ENCODE measurements at places on chromosomes 1 and 21.

DNA sequence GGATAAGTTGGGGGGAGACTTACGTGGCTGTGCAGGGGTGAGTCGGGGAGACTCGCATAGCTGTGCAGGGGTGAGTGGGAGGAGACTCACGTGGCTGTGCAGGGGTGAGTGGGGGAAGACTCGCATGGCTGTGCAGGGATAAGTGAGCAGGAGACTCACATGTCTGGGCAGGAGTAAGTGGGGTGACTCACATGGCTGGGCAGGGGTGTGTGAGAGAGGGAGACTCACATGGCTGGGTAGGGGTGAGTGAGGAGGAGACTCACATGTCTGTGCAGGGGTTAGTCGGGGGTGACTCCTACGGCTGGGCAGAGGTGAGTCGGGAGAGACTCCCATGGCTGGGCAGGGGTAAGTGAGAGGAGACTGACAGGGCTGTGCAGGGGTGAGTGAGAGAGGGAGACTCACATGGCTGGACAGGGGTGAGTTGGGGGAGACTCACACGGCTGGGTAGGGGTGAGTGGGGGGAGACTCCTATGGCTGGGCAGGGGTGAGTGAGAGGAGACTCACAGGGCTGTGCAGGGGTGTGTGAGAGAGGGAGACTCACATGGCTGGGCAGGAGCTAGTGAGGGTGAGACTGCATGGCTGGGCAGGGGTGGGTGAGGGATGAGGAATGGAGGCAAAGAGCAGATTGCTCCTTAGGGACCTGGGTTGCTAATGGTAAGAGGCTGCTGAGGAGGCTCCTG lies 56.0 kb upstream of the ABCG1 start:
- no peak for DNase-seq

GRCh38 chr1:64268653-64269557 lies 65.5 kb downstream of the UBE2U start:
- DNase-seq = peak; percentile 90

GRCh38 chr1:210407887-210408252 lies 79.2 kb downstream of the HHAT start:
- DNase-seq = no peak

DNA sequence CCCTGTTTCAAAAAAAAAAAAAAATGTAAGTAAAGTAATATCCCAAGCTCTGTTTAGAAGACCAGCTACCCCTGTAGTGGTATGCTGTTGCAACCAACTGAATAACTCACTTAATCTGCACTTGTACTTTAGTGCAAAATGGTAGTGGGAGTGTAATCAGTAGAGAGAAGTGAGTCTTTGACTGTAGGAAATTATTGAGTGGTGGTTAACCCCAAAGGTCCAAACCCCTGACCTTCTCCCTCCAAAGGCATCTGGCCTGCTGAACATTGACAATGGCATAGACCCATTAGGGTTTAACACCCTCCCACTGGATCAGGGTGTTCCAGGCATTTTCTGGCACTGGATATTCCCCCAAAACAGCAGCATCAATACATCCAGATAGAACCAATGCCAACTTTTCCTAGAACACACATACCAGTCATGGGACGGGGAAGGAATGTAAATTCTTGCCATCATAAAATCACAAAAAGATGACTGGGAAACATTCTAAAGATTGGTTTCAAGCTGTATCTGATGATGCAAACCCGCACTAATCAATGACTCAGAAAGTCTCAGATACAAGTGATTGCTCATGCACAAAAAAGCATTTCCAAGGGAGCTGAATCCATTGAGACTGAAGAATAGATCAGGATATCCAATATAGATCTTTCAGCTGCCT lies 110.3 kb downstream of the MRPL39 start:
- peak; percentile 56 for DNase-seq

DNA sequence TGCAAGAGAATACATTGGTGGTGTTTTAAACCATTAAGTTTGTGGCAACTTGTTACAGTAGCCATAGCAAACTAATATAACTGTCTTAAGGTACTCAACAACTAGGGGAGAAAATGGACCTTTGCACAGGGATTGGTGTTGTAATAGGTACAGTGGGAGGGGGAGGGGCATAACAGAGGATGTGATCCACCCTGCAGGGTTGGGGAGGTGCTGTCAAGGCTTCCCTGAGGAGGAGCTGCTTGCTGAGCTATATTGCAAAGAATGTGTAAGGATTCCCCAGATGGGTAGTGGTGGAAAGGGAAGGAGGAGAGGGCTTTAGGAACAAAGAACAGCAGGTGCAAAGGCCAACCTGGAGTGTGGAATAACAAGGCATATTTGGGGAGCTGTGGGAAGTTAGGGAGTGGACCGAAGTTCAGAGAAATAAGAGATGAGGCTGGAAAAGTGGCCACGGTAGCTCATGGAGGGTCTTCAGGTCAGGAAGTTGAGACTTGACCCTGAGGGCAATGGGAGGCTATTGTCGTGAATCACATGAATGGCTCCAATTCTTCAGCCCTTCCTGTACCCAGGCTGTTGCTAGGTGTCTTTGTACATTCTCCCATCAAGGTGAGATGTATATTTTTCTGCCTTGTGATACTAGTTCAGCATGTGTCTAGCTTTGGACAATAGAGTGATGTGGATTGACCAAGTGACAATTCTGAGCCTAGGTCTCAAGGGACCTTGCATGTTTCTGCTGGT lies 168.6 kb upstream of the CSF3R start:
- DNase-seq = no peak

Data from fibroblast of the conjunctiva (primary cell).